AG04449 (cell line): ENCODE measurements at places on chromosomes 12 and 14.

DNA sequence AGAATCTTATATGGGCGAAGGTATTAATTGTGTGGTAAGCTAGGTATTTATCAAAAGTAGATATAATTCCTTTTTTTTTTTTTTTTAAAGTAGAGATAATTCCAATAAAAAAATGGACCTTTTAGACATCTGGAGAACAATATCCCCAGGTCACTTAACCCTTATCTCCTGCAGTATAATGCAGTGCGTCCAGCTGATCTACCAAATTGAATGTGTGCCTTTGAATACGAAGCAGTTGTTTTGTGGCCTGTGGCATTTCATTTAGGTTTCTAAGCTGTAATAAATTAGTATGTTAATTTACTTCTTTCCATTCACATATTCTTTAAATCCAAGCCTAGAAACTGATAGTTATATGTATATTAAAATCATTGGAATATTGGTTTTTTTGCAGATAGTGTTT lies 3.1 kb downstream of the FUT8 start:
- DNase-seq, result no peak

DNA sequence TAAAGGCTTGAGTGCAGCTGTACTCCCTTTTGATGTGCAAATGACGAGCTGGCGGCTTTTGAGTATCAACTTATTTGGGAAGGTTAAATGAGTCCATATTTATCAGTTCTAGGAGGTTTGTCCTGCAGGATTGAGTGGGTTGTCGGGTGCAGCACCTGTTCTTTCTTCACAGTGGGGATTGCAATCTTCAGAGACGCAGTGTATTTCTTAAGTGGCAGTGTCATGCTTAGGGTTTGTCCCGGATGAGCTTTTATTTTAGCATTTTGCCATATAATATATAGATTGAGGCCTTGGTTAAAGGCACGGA lies 1.2 kb downstream of the FUT8 start:
- no peak for DNase-seq

GRCh38 chr12:63228853-63229252 lies 77.9 kb upstream of the AVPR1A start:
- no peak for DNase-seq

- DNase-seq, result no peak
Measured at GRCh38 chr12:8562310-8562709, 21.6 kb upstream of the CLEC4E start.

DNA sequence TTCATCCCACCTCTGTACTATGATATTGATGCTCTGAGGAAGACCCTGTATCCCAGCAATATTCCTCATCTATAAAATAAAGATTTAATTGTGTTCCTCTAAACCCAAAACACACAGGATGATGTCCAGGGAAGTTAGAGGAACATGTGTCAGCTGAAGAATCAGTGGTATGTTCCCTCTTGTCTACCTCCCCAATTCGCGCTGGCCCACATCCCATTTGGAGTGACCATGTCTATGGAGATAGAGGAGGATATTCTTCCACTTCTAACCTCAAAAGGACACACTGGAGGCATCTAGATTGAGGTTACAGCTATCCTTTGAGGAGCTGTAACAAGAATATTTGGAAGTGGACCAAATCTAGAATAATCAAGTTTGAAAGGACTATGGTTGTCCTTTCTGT lies 1.3 kb upstream of the APOLD1 start:
- DNase-seq, result no peak

DNA sequence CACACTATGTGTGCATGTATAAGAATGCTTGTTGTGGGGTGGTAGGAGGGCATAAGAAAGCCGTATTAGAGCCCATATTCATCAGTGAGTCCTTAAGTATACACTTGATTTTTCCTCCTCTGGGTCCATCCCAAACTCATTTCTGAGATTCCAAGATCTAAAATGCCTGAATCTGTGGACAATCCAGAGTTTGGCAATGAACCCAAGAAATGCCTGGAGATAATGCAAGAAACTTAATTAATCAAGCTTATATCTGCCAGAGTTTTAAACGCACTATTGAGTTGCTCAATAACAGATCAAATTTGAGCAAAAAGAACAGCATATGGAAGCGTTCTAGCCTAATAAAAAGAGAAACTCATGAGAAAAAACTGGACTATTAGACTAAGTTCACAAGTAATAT lies 143.4 kb upstream of the NAV3 start:
- no peak for DNase-seq

DNA sequence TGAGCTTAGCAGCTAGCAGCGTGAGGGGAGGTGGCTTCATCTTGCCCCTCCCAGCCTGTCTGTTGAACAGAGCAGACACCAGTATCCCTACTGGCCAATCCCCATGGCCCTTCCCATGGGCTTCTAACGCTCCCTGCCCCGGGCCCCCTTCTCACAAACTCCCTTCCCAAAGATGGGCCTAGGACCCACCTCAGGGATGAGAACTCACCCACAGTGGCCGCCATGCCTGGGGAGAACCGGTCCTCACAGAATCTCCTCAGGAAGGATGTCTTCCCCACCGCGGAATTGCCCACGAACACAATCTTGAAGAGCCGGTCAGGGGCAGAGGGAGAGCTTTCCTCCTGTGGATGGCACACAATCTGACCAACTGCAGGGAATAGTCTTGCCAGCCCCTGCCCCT lies 119.5 kb downstream of the CRACR2A start:
- no peak for DNase-seq

- no peak for DNase-seq
Measured at GRCh38 chr12:25716842-25717241, 163.8 kb upstream of the LMNTD1 start.

- no peak for DNase-seq
Measured at GRCh38 chr12:13144266-13144828, 40.9 kb upstream of the GSG1 start.

DNA sequence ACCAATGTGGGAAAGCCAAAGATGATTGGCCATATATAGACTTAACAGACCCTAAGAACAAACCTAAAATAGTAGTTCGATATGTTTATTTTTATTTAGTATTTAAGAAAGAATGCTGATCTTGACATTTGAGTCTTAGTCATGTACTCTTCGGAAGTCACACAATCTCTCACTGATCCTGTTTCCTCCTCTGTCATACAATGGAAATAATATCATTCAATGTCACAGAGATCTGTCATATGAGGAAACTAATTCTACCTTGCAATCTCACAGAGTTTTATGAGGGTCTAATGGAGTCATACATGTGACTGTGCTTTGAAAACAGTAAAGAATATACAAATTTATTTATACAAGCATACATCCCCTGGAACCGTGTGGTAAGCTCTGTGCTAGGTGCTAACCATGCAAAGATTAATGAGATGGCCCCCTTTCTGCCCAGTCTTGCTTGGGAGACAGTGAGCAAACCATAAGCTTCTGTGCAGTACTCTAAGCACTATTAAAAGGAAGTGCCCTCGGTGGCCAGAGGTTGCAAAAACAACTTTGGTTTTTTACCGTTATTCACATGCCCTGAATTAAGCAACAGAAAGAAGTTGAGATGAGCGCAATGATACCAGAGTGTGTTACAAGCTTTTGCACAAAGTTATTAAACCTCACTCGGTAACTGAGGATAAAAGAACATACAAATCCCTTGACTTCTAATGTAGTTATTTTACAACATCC lies 1.7 kb upstream of the LIN7A start:
- no peak for DNase-seq
